ENCODE measurements at places on chromosomes 1 and 21. TPM values are rescaled to one million over a fixed set of nuclear protein-coding genes. Genes with fewer than 3 reads are reported as not detected.

Gene SELENBP1
- total RNA-seq, result 18.0 TPM

Gene ZDHHC18
- total RNA-seq, result 24.0 TPM

Gene HTR1D
- 1.5 TPM for total RNA-seq

Gene CFAP74
- total RNA-seq, result not detected

Gene C1orf74
- 2.3 TPM for total RNA-seq

Gene NLRP3
- 0.24 TPM for total RNA-seq

Gene CFHR4
- total RNA-seq, result not detected

Gene SPATA21
- total RNA-seq, result not detected

Gene PRR9
- total RNA-seq, result not detected

Gene SAMD11
- not detected for total RNA-seq

Gene ETNK2
- total RNA-seq, result 15.5 TPM
